ENCODE measurements at places on chromosomes 1 and 21.

DNA sequence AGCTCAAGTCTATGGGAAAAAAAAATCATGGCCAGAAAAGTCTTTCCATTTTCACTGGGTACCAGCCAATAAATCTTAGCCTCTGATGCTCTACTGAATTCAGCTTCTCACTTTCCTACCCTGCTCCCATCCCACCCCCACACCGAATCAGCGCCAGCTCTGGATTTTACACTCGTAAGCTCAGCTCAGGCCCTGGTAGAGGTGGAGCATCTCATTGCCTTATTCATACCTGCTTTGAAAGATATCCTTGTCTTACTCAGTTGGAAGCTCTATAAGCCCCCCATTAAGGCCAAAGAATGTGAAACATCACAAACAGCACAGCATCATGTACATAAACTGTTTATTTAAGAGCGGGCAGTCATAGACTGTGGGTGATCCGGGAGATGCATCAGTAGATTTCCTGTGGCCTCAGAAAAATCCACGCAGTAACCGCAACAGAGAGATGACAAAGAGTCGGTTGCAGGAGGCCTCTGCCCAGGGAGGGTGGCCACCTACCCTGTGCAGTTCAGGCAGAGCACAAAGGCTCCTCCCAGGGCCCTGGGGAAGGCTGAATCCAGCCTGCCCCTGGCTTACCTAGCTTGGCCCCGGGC, 36.4 kb upstream of the ETS2 start:
- DNase-seq = no peak

DNA sequence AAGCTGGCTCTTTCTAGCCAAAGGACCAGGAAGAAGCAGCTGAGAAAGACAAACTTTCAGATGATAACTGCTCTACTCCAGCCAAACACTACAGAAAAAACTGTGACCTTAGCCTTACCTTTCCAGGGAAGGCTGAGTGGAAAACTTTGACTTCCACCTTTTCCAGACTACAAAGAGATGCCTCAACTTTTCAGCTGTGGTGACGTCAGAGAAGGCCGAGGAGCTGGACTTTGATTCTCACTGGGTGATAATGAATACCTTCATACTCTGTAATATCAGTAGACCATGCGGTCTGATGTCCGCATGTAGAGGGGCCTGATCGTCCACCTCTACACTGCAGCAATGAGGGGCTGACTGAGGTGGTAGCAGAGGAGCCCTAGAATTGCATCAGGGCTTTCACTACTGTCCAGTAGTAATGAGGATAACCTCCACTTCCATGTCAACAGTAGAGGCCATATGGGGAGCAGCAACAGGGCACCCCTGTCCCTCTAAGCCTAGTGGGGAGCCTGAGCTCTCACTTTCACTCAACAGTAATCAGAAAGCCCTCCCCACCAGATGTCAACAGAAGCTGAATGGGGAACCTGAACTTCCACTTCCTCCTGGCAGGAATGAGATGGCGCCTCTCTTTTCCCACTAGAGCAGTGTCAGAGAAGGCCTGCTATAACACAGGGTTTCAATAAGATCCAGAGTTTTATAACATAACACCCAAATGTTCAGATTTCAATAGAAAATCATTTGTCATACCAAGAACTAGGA, 28.4 kb upstream of the PADI1 start:
- no peak for DNase-seq

DNA sequence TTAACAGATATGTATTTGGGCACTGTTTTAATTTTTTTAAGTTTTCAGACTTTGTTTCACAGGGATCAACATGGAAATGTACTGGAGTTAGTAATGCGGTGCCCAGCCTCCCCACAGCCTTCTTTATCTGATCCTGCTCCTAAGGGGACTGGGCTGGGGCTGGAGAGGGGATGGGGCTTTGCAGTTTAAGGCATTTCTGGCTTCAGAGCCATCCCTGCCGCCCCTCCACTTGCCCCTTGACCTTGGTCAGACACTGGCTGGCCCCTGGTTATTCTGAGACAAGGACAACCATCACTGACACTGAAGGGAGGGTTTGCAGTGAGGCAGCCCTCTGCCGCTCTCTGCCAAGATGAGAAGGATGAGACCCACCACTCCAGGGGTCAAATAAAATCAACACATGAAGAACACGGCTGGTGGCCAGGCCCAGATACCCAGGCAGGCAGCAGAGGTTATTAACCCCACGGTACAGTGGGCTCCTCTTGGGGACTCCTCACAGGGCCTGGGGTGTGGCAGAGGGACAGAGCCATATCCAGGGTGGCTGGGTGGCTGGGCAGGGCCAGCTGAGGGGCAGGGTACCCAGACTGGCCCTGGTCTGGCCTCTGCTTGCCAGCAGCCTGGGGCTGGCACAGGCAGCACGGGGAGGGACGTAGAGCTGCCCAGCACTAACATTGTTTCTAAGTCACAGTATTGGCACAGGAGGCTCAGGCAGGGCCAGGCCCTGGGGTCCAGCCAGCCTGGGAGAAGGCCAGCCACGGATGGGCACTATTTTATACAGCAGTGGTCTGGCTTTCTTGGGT, 7.2 kb upstream of the UBE2U start:
- no peak for DNase-seq

DNA sequence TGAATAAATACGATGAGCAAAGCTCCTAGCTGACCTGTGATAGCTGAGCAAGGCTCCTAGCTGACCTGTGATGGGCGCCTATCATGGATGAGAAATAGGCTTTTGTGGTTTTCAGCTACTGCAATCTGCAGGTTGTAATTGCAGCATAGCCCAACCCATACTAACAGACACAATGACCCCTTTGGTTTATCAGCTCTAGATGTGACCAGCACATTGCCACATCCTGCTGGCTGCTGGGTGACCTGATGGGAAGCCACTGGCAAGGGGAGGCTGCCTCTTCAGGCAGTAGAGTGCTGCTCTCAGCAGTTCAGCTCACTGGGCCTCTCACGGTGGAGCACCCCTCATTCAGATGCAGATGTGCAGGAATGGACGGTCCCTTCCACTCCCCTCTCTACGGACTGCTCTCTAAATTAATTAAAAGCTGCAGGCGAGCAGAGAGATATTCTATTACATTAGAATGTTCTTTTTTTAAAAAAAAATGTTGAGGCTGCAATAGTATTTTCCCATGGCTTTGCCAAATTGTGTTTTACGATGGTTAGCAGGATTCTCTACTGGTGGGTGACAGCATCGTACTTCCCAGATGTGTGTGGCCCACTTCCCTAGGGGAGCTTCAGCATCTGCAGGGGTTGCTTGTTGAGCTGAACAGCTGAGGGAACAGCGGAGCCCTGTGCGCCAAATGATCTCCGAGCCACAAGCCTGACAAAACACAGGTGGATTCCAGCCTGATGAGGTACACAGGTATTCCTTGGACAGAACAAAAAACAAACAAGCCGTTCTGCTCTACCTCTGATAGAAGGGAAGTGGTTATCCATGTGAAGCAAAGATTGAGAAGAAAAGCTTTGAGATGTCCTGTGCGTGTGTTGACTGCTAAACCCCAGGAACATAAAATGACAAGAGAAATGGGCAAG, 65.0 kb downstream of the SYT6 start:
- no peak for DNase-seq

DNA sequence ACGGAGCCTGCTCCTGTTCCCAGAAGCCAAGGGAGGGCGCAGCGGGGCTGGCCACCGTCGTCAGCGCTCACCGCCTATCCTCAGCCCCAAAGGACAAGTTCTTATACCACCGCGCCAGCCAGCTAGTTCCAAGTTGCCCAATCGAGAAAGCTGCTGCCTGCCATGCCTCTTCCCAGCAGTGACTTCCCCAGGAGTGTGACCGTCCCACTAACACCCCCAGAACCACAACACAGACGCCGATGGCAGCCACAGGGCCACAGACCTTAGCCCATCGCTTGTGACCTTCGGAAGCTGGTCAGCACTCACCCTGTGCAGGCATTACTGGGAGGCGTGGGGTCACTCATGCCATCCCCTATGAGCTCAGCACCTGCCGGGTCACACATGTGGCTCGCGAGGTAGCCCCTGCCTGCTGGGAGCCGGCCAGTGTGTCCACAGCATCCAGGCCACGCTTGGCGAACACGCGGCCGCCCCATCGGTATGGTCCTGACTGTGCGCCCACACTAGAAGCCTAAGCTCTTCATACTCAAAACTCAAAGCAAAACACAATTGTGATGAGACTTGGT, 20.1 kb downstream of the NADK start:
- DNase-seq = no peak

- DNase-seq = no peak
Observed at GRCh38 chr1:89881415-89882058, 60.7 kb downstream of the LRRC8D start.

GRCh38 chr21:29208044-29208681, 77.7 kb downstream of the MAP3K7CL start:
- DNase-seq = no peak

GRCh38 chr1:18481921-18482701, 1.4 kb downstream of the KLHDC7A start:
- no peak for DNase-seq

DNA sequence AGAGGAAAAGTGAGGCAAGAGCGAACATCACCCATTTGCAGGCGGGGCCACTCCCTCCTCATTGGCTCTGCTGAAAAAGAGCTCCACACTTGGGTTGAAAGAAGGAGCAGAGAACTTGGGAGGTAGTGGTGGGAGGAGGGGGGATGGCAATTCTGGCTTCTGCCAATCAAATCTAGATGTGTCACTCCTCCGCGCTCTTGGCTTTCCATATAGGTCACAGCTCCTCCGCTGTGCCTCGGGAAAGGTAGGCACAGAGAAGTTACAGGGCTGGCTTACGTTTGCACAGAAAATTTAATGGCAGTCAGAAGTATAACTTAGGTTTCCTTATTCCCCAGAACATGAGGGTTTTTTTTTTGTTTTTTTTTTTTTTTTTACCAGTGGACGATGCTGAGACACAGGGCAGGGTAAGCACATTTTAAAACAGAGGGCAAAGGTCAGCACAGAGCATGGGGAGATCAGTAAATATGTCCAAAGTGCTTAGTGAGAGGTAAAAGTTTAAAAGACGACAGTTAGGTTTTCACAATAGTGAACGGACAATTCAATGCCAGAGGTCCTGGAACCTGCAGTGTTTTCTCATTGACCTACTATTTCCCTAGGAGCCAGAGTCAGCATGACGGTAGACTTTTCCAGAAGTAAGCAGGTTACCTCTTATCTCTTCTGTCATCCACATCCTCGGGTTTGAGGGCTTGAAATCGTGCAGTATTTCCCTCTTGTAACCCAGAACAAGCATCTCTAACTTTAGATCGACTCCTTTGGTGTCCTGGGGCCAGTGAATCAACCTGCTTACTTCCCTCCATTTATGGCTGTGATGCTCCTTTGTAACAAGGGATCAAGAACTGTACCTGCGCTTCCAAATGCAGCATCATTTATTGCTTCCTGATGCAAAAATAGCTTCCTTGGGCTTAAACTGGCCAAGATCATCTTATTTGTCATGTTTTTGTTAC, 258.9 kb upstream of the PROX1 start:
- no peak for DNase-seq

Measured in stimulated activated CD4-positive, alpha-beta T cell treated with anti-CD3 and anti-CD28 coated beads, Interleukin-12 subunit alpha, Interleukin-12 subunit beta, amount 100 ng/mL, for 48 hours (primary cell).